ENCODE measurements at places on chromosomes 2 and 18.
A peak's percentile ranks its signal among the peaks of the same experiment; 100 is the strongest.

- no peak for DNase-seq
These were observed 80.0 kb upstream of the ERBB4 start for GRCh38 chr2:212618636-212619035.

- DNase-seq, result no peak
These were observed 56.6 kb upstream of the SLC1A4 start for GRCh38 chr2:64932371-64933216.

- no peak for DNase-seq
These were observed 135.4 kb downstream of the TRIB2 start for GRCh38 chr2:12852135-12852534.

- no peak for DNase-seq
These were observed 13.4 kb downstream of the UBXN2A start for GRCh38 chr2:23953625-23954024.

- no peak for DNase-seq
These were observed 46.2 kb downstream of the COL4A4 start for GRCh38 chr2:227117852-227118251.

- no peak for DNase-seq
These were observed 1.8 kb downstream of the PPP1R7 start for GRCh38 chr2:241151934-241152660.

DNA sequence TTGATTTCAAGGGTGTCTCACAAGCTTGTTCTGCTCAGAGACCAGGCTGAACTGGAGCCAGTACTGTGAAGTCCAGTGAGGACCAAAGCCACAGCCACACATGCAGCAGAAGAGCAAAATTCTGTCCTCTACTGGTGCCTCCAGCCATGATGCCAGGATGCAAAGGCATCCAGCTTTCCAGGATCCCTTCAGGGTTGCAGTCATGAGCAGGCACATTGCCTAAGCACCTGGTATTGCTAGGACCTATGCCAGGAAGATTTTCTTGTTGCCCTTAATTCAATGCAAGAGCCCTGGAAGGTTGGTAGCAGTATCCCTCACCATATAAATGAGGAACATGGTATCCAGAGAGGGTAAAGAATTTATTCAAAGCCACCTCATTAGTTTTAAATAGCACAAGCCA is 78.9 kb upstream of the CYRIA start:
- DNase-seq, result no peak

- DNase-seq, result no peak
These were observed 53.9 kb upstream of the B3GNT2 start for GRCh38 chr2:62142054-62142453.

GRCh38 chr2:169137924-169138323 is 68.6 kb downstream of the DHRS9 start:
- no peak for DNase-seq

GRCh38 chr2:1862608-1863280 is 118.4 kb upstream of the PXDN start:
- DNase-seq, result no peak

DNA sequence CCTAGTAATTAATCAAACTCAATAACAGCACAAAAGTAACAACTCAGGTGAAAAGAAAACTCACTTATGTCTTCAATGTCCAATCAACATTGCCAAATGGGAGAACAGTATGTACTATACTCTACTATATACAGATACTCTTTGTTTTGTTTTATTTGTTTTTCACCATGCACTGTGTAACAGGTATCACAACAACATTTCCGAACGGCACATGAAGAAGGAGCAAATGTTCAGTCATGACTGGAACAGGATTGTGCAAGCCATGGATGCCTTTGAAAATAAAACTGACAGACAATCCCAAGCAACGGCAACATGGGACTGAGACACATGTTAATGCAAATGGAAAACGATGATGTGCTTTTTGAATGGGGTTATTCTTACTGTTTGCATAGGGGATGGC is 334.9 kb upstream of the THUMPD2 start:
- DNase-seq, result no peak

GRCh38 chr2:160533482-160533881 is 39.9 kb upstream of the RBMS1 start:
- DNase-seq, result no peak

GRCh38 chr2:60735496-60736250 is 20.4 kb upstream of the PAPOLG start:
- DNase-seq, result peak; percentile 4

GRCh38 chr18:72470391-72470790 is 73.8 kb downstream of the CBLN2 start:
- no peak for DNase-seq

DNA sequence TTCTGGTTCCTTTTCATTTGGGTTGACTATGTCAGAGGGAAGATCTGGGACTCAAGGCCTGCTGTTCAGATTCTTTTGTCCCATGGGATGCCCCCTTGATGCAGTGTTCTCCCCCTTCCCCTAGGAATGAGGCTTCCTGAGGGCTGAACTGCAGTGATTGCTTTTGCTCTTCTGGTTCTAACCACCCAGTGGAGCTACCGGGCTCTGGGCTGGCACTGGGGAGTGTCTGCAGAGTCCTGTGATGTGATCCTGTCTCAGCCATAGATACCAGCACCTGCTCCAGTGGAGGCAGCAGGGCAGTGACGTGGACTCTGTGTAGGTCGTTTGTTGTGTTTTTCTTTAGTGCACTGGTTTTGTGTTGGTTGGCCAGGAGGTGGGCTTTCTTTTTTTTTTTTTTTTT is 32.1 kb upstream of the RHOB start:
- no peak for DNase-seq

DNA sequence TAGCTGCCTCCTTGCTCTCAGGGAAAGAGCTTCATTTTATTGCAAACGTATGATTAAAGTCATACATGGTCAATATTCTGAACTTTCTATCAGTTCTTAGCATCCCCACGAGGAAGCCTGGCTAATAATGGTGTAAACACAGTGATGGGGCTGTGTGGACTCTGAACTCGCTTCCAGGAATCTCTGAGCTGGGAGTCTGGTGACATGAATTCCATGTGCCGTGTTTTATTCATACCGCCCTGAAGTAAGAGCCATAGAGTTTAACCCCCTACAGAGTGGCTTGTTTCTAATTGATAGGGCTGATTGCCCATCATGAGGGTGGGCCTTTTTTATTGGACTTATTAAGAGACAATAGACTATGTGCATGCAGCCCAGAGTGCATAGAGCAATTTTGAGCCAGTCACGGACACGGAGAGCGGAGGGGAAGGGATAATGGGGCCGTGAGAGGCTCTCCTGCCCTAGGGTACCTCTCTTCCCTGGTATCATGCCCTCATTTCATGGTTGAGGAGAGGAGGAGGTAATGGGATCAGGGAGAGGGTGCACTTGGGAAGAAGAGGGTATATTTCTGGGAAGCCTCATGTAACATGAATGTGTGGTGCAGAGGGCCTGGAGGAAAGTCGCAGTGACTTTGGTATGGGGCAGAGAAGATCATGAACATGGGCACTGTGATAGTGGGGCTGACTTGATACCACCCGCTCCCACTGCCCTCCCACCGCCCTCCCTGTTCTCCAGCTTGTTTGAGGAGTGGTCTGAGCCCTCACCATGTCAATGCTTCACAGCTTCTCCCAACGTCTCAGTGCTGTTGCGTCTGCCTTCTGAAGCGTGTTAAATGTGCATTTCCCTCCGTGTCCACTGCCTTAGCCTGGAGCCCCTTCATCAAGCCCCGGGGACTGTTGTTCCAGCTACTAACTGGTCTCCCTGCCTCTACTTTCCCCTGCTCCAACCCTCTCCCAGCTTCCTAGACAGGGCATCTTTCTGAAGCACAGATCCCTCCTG is 73.2 kb downstream of the IL1R2 start:
- DNase-seq, result no peak

GRCh38 chr2:192194265-192194865 is 368 bp downstream of the TMEFF2 start:
- DNase-seq, result no peak

- no peak for DNase-seq
These were observed 34.7 kb upstream of the MARCHF7 start for GRCh38 chr2:159677654-159678053.

DNA sequence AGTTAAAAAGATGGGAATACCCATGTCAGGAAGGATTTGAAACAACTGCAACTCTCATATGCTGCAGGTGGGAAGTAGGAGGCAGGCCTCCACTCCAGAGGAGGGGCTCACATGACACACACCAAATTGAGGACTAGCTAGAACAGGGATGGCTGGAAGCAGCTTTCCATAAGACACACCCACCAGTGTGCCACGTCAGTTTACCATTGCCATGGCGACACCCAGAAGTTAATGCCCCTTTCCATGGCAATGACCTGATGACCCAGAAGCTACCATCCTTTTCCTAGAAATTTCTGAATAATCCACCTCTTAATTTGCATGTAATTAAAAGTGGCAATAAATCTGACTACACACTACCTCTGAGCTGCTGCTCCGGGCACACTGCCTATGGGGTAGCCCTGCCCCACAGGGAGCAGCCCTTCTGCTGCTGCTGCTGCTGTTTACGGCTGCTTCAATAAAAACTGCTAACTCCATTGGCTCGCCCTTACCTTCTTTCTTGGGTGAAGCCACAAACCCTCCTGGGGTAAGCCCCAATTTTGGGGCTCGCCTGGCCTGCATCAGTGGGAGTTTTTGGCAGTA is 89.4 kb downstream of the RRM2 start:
- DNase-seq, result no peak

DNA sequence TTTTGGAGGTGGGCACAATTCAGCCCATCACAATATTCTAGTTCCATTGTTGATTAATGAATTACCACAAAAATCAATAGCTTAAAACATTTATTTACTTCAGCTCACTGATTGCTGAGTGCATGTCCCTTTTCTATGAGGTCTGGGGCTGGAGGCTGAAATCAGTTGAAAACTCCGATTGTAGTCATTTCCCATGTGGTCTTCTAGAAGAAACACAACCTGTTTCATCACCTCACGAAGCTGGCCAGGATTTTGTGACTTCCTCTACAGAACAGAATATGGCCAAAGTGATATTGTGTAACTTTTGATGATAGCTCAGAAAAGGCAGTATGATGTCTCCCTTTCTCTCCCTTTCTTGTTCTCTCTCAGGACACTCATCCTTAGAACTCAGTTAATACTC is 44.1 kb upstream of the CYRIA start:
- DNase-seq, result no peak

DNA sequence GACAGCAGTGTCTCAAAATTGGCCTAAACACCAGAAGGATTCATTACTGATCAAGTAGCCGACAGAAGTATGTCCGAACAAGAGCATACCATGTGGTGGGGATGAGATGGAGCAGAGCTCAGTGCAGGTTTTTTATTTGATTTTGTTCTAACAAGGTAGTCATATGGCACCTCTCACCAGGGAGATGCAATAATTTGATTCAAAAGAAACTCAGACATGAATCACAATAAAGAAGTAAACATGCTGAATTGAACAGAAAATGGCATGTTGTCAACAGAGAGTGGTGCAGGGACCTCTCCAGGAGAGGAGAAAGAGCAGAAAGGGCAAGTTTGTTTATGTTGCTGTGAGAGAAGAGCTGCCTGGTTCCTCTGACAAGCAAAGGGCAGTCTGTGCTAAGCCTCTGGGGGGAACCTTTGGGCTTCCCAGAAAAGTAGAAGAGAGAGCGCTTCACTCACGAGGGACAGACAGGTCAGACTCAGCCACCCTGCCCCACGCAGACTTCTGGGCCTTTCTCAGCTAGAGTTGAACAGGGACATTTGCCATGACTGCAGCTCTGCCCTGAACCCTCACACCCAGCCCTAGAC is 351.3 kb upstream of the RAB12 start:
- DNase-seq, result no peak

GRCh38 chr2:147639386-147639785 is 205.4 kb upstream of the ACVR2A start:
- no peak for DNase-seq

DNA sequence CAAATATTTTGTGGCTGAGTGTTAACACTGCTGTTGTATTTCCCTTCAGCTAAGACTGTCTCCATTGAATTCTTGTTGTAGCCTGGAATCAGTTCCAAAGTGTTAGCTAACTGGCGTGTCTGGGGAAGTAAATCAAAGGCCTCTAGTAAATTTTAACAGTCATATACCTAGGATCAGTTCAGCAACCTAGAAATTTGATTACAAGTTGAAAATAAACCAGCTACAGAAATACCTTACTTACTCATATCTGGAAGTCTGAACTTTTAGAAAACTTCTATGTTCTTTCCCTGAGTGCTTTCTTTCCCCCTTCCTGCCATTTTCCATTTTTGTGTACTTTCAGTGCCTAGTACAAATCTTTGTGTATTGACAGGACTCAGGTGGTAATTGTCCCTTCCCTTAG is 396.7 kb upstream of the DCC start:
- DNase-seq, result no peak

- DNase-seq, result no peak
These were observed 139.0 kb downstream of the ESCO1 start for GRCh38 chr18:21461460-21461859.

DNA sequence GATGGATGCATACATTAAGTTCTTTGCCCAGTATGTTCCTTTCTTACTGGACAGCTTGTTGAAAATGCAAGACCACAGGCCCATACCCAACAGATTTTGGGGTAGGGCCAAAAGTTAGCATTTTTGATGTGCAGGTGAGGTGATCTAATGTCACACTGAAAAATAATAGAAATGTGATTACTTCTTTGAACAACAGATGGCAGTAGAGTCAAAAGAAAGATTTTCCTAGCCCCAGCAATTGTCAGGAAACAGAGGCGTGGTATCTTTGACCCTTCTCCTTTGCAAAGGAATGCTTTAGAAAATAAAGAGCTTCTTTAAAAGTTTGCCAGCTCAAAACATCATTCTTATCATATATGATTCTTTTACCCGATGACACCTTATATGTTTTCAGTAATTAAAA is 343.6 kb upstream of the SYT4 start:
- peak; percentile 35 for DNase-seq

- no peak for DNase-seq
These were observed 412.8 kb downstream of the CMPK2 start for GRCh38 chr2:6452702-6453481.

DNA sequence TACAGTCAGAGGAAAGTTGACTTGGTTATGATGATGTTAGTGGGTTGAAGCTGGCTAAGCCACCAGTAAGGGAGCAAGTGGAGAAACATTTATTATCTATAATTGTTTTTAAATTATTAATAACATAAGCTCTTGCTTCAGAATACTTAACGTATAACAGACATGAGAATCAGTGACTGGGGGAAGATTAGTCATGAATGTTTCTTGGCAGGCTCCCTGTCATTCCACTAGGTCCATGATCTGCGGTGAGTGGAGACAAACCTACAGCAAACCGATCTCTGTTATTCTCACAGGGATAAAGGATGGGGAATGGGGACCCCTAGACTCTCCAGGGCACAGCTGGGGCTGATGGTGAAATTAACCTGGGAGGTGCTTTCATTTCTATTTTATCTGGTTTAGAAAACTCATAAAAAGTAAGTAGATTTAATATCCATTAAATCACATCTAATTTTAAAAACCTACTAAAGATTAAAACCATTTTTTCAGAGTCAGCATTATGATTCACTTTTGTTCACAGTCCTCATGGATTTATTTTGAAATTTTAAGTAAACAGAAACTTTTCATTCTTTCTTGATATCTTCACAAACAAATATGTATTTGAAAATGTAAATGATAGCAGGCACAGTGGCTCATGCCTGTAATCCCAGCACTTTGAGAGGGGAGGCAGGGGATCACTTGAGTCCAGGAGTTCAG is 420.3 kb downstream of the PTPRM start:
- DNase-seq, result no peak

- no peak for DNase-seq
These were observed 455.7 kb downstream of the TSN start for GRCh38 chr2:122210898-122211856.
